ENCODE measurements at places on chromosomes 6 and 20. TPM values are rescaled to one million over a fixed set of nuclear protein-coding genes. Genes with fewer than 3 reads are reported as not detected.
A peak's percentile ranks its signal among the peaks of the same experiment; 100 is the strongest.

DNA sequence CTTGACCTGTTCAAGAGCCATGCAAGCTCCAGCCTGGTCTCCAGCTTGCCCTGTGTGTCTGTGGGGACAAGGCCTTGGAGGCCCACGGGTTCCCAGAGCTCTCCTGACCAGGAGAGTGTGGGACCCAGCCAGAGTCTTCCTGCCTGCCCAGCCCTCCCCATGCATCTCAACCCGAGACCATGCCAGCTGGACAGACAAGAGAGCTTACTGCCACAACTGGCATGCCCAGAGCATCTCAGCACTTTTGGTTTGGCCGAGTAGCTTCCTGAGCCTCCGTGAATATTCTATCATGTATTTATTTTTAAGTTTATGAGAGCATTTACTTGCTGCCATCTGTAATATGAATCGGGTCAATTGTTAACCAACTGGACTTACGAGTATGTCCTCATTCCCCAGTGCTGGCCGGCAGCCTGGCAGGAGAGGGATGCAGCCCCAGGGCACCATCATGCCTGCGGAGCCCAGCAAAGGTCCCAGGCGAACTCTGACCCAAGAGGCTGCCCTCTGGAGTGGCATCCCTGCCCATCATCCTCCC lies 14.9 kb downstream of the IP6K3 start:
- H3K4me3 ChIP-seq, result no peak overlapping the region
- H3K36me3 ChIP-seq, result no peaks in the 10 kb centered on the region
- no peaks in the 10 kb centered on the region for H3K27me3 ChIP-seq
- H3K27ac ChIP-seq, result no peak overlapping the region

DNA sequence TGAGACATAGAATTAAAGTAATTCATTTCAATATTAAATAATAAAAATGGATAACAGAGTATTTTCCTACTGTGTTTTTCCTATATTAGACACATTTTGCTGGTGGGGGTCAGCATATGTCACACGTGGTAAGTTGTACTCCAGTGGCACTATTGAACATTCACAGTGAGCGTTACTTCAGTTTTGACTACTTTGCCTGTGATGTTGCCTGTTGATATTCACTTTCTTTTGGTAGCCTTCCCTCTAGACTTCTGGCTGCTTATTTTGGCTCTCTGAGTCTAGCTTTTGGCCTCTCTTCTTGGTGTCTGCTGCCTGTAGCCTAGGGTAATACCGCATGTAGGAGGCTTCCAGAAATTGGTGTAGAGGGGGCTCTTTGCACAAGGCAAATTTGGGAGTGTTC lies 64.4 kb upstream of the TFB1M start:
- no peaks in the 10 kb centered on the region for H3K4me1 ChIP-seq
- no peaks in the 10 kb centered on the region for H3K27me3 ChIP-seq
- H3K36me3 ChIP-seq, result no peaks in the 10 kb centered on the region
- H3K4me3 ChIP-seq, result no peak overlapping the region

DNA sequence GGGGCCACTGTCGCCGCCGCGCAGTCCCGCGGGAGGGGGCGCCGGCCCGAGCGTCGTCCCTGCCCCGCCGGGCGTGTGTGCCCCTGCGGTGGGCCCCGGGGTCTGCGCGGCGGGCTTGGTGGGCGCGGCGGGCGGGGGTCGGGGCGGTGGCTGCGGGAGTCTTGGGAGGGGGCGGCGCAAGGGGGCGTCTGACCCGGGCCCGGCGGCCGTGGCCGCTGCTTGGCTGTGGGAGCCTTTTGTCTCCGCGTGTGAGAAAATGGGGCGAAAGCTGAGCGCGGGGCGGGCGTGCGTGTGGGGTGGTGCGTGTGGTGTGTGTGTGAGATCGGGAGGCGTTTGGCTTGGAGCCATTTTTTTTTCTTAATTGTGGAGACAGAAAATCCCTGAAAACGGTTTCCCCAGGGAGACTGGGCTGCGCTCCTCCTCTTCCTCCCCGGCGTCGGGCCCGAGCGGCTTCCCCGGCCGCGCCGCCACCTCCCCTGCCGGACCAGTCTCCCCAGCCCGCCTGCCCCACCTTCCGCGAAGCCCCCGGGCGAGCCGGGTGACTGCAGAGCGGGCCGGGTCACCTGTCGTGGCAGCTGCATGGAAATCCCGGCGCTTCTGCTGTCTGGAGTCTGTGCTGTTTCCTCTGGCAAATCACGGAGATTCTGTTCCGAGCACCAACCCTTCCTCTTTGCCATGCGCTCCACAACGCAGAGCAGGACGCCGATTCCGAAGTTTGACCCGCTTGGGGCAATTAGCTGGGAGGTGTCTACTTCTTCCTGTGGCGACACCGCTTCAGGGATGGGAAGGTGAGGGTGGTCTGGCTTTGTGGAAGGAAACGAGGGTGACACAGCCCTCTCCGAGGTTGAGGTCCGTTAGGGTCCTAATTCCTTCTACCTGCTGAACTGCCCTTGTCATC lies 64.4 kb downstream of the GTF2H5 start:
- peak overlapping the region; percentile 99 for H3K4me3 ChIP-seq
- H3K4me1 ChIP-seq, result no peaks in the 10 kb centered on the region
- H3K36me3 ChIP-seq, result no peaks in the 10 kb centered on the region
- H3K27me3 ChIP-seq, result no peaks in the 10 kb centered on the region
- H3K27ac ChIP-seq, result peak overlapping the region; percentile 81
- DNase-seq, result peak; percentile 82

GRCh38 chr6:53133961-53134360 lies 14.7 kb downstream of the GCM1 start:
- no peaks in the 10 kb centered on the region for H3K36me3 ChIP-seq
- H3K4me3 ChIP-seq, result no peak overlapping the region
- H3K27me3 ChIP-seq, result no peaks in the 10 kb centered on the region
- H3K4me1 ChIP-seq, result no peaks in the 10 kb centered on the region
- DNase-seq, result no peak

DNA sequence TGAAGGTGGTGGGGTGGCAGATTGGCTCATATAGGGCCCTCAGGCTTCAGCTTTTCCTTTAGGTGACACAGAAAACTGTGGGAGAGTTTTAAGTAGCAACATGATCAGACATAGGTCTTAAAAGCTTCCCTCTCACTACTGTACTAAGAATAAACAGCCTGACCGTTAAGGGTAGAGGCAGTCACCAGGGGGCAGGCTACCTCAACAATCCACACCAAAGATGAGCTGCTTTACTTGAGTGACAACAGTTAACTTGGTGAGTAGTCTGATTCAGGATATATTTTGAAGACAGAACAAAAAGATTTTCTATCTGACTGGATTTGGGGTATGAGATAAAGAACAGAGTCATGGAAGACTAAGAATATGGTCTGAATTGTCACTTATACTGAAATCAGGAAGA lies 193.1 kb upstream of the SHLD1 start:
- no peak overlapping the region for H3K4me3 ChIP-seq
- peak; percentile 58 for DNase-seq
- no peaks in the 10 kb centered on the region for H3K4me1 ChIP-seq

DNA sequence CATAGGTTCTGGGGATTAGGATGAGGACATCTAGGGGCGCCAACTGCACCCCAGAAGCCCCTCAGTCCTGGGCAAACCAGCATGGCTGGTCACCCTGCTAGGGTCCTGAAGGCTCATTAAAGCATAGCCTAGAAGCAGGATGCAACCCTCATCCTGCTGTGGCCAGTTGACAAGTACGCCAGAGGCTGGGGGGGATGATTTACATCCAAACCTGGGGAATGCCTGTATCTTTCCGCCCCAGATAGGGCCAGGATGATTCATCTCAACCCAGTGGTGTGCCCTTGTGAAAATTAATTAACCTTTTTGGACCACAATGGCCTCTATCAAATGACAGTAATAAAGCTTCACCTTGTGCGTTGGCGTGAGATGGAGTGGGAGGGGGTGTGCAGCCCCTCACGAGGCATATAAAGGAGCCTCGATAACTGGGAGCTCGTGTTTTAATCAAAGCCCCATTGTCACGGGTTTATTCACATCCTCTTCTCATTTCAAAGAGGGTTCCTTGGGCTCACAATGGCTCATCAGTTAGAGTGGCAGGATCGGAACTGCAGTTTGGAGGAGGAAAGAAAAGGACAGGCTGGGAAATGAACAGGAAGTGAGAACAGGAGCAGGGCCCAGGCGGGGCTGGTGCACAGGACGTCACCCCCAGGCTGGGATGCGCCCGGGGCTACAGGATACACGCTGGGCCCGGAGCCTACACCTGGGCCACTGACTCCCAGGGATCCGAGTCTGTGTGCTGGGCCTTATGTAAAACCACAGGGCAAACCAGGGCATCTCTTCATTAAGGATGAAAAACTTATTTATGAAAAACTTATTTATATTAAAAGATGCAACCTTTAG lies 121.8 kb upstream of the PHACTR3 start:
- H3K27me3 ChIP-seq, result no peaks in the 10 kb centered on the region
- no peaks in the 10 kb centered on the region for H3K36me3 ChIP-seq
- no peak for DNase-seq
- H3K4me1 ChIP-seq, result no peaks in the 10 kb centered on the region
- no peak overlapping the region for H3K4me3 ChIP-seq

DNA sequence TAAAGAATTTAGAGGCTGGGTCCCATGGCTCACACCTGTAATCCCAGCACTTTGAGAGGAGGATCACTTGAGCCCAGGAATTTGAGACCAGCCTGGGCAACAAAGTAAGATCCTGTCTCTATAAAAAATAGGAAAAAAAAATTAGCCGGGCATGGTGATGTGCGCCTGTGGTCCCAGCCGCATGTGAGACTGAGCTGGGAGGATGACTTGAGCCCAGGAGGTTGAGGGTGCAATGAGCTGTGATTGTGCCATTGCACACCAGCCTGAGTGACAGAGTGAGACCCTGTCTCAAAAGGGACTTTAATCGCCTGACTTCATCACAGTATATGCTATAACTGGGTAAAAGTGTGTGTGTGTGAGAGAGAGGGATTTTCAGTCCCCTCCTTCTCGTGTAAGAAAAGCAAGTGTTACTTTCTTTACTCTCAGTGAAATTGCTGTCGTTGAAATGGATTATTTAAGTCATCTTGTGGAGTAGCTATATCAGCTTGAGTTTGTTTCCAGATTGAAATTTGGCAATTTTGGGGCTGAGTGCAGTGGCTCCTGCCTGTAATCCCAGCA lies 7.5 kb downstream of the NCOA3 start:
- H3K4me3 ChIP-seq, result no peak overlapping the region
- DNase-seq, result no peak
- no peaks in the 10 kb centered on the region for H3K27me3 ChIP-seq
- H3K27ac ChIP-seq, result no peak overlapping the region
- H3K36me3 ChIP-seq, result no peaks in the 10 kb centered on the region

GRCh38 chr20:48597521-48598302 lies 230.1 kb downstream of the PREX1 start:
- no peak overlapping the region for H3K4me3 ChIP-seq
- no peaks in the 10 kb centered on the region for H3K4me1 ChIP-seq
- no peaks in the 10 kb centered on the region for H3K27me3 ChIP-seq
- H3K27ac ChIP-seq, result no peak overlapping the region

- H3K36me3 ChIP-seq, result peaks cover 8% of the 10 kb centered on the region
- no peaks in the 10 kb centered on the region for H3K27me3 ChIP-seq
- no peak for DNase-seq
- no peaks in the 10 kb centered on the region for H3K4me1 ChIP-seq
- H3K27ac ChIP-seq, result no peak overlapping the region
Measured at GRCh38 chr6:161038229-161039031, 46.9 kb downstream of the MAP3K4 start.

Gene MAP3K4
- 12.4 TPM for polyA plus RNA-seq

Gene TTK
- 0.45 TPM for polyA plus RNA-seq

Gene RIMS1
- polyA plus RNA-seq, result 1.4 TPM

Gene PAK1IP1
- polyA plus RNA-seq, result 7.6 TPM

Gene CST7
- 3.1 TPM for polyA plus RNA-seq

Gene PNPLA1
- polyA plus RNA-seq, result 0.55 TPM

Gene MYB
- 2.7 TPM for polyA plus RNA-seq

Gene CSE1L
- 12.7 TPM for polyA plus RNA-seq

Gene SYCP2L
- not detected for polyA plus RNA-seq

Gene OR2H2
- polyA plus RNA-seq, result not detected

Measured in small intestine (tissue), 16 donors.